ENCODE measurements at places on chromosomes 16 and 17.

- DNase-seq = no peak
Observed at GRCh38 chr16:67173808-67174705, 3.7 kb downstream of the NOL3 start.

- no peak for DNase-seq
Observed at GRCh38 chr16:51691109-51691508, 540.0 kb upstream of the SALL1 start.

GRCh38 chr17:53934931-53935330, 112.2 kb downstream of the KIF2B start:
- DNase-seq = no peak

DNA sequence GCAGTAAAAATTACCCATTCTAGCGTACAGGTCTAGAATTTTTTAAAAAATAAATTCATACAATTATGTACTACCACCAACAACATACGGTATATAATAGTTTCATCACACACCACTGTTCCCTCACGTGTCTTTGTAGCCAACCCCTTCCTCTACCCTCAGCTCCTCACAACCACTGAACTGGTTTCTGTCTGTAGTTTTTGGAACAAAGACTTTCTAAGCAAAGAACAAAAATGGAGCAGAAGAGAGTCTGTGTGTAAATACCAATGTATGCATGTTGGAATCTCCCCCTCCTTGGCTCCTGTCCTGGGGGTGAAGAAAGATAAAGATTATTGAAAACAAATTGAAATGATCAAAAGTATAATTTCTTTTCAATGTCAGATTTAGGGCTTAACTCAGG, 31.9 kb upstream of the CCR7 start:
- no peak for DNase-seq

DNA sequence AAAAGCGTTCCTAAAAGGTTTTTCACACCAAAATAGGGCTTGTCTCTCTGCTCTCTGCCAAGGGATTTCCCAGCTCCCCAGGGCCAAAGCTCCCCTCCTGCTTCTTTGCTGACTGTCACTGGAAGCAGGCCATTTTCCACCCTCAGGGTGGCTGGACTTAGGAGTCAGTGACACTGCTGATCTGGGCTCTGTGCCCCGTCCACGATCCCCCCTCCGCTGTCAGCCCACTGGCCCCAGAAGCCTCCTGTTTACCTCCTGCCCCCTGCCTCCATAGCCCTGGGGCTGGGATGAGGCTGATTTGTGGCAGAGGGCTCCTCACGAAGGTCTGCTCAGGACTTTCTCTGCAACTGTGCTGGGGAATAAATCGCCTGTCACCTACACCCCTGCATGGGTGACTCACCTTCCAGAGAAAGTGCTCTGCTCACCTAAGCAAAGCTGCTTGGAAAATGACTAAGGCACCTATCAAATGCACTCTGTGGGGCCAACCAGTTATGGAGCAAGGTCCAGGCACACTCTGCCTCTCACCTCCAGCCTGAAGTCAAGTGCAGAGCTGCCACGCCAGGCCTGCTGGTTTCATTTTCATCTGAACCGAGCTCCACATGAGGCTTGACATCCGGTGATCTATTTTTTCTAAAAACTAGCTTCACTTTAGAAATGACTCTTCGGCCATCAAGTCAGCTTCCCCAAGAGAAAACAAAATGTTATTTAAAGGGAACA, 4.9 kb downstream of the MAP3K14 start:
- no peak for DNase-seq

- no peak for DNase-seq
Observed at GRCh38 chr16:58121132-58121531, 8.0 kb downstream of the CFAP20 start.

GRCh38 chr16:70432723-70433457, 6.0 kb downstream of the ST3GAL2 start:
- DNase-seq = no peak

Measured in NCI-H2081 treated with DMSO at 0.1 percent for 48 hours (cell line).